SJSA1 (cell line): ENCODE measurements at places on chromosomes 6 and 20. TPM values are rescaled to one million over a fixed set of nuclear protein-coding genes. Genes with fewer than 3 reads are reported as not detected.

CLVS2 gene
- not detected in 2 replicates for total RNA-seq

SLC17A2 gene
- total RNA-seq, result not detected in 2 replicates

SEL1L2 gene
- total RNA-seq, result not detected in 2 replicates

C2 gene
- 0.47 and 0.53 TPM in 2 replicates for total RNA-seq

SRSF12 gene
- total RNA-seq, result 0.72 and 2.8 TPM in 2 replicates

GJA10 gene
- not detected in 2 replicates for total RNA-seq

PROKR2 gene
- total RNA-seq, result not detected in 2 replicates
